Activated naive CD8-positive, alpha-beta T cell treated with anti-CD3 and anti-CD28 coated beads, Interleukin-2, amount 10 ng/mL, durations not matched to agents 7 days and 5 days (primary cell): ENCODE measurements at places on chromosomes 13 and 19.
A peak's percentile ranks its signal among the peaks of the same experiment; 100 is the strongest.

- DNase-seq = no peak
Observed at GRCh38 chr19:16073988-16074387, 2.3 kb upstream of the TPM4 start.

DNA sequence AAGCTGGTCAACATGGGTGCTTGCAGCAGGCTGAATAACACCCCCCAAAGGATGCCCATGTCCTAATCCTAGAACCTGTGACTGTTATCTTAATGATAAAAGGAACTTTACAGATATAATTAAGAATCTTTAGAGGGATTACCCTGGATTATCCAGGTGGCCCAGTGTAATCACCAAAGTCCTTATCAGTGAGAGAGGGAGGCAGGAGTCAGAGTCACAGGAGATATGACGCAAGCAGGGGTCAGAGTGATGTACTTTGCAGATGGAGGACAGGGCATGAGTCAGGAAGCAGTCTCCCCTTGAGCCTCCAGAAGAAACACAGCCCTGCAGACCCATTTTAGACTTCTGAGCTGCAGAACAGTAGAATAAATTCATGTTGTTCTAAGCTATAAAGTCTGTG lies 9.8 kb downstream of the ZNF606 start:
- DNase-seq = no peak

DNA sequence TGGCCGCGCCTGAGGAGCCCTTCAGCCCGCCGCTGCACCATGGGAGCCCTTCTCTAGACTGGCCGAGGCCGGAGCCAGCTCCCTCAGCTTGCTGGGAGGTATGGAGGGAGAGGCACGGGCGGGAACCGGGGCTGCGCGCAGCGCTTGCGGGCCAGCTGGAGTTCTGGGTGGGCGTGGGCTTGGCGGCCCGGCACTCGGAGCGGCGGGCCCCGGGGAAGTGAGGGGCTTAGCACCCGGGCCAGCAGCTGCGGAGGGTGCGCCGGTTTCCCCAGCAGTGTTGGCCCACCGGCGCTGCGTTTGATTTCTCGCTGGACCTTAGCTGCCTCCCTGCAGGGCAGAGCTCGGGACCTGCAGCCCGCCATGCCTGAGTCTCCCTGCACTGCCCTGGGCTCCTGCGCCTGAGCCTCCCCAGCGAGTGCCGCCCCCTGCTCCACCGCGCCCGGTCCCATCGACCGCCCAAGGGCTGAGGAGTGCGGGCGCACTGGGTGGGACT lies 1890.0 kb upstream of the PCDH20 start:
- DNase-seq = no peak

GRCh38 chr19:33406521-33407139 lies 33.1 kb downstream of the CEBPG start:
- peak; percentile 84 for DNase-seq

DNA sequence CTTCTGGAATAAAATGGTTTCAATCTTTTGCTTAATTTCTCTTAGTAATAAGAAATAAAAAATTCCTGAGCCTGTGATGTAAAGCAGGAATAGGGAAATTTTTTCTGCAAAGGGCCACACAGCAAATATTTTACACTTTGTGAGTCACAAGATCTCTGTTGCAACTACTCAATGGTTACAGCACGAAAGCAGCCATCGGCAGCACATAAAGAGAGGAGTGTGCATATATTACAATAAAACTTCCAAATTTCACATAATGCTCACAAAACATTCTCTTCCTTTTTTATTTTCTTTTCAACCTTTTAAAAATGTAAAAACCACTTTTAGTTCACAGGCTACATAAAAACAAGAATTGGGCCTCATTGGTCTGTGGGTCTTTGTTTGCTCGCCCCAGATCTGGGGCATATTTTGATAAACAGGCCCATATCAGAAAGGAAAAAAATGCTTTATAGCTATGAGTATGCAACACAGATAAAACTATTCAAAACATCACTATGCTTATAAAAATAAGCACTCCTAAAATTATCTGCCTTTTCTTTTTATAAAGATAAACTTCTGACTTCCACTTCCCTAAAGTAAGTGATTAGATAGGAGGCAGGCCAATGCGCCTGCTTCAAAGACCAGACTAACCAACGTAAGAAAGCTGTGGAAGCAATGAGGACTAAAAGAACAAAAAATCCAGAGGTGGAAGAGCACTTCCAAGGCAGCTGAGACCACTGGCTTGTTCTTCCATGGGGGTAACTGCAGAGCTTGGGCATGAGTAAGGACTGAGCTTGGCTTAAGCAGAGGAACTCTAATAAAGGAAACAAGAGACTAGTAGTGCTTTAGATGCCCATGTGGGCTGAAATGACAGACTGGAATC lies 26.5 kb downstream of the MYCBP2 start:
- no peak for DNase-seq

DNA sequence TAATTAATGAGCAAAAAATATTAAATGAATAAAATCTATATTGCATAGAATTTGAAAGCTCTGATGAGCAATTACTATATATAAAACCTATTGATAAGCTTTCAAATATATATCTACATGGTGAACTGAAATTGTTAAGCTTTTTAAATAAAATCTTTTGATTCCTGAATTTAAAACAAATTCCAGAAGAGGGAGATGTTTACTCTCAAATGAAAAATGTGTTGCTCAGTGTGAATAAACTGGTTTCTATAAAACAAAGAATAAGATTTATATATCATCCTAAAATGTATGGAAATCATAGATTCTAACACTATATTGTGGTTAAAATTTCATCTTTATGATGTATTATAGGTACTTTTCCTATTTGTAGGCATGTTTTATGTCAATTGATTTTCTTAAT lies 171.5 kb upstream of the SLITRK6 start:
- DNase-seq = no peak

DNA sequence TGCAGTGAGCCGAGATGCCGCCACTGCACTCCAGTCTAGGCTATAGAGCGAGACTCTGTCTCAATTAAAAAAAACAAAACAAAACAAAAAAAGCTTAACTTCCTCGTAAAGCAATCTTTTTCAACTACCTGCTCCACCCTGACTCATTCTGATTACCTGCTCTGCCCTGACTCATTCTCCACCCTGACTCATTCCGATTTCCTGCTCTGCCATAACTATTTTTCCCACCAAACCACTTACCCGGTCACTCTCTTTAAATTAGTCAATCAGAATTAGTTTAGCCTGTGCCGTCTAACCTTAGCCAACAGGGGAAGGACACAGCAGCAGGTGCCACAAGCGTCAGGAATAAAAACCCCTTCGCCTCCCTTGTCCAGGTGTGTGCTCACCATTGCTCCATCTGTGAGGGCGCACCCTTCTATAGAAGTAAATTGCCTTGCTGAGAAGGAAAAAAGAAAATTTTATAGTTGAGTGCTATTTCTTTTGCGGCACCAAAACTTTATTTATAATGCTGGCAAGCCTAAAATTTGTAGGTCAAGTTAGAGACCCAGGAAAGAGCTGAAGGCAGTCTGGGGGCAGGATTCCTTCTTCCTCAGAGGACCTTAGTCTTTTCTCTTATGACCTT lies 1.7 kb upstream of the IFT88 start:
- DNase-seq = no peak

DNA sequence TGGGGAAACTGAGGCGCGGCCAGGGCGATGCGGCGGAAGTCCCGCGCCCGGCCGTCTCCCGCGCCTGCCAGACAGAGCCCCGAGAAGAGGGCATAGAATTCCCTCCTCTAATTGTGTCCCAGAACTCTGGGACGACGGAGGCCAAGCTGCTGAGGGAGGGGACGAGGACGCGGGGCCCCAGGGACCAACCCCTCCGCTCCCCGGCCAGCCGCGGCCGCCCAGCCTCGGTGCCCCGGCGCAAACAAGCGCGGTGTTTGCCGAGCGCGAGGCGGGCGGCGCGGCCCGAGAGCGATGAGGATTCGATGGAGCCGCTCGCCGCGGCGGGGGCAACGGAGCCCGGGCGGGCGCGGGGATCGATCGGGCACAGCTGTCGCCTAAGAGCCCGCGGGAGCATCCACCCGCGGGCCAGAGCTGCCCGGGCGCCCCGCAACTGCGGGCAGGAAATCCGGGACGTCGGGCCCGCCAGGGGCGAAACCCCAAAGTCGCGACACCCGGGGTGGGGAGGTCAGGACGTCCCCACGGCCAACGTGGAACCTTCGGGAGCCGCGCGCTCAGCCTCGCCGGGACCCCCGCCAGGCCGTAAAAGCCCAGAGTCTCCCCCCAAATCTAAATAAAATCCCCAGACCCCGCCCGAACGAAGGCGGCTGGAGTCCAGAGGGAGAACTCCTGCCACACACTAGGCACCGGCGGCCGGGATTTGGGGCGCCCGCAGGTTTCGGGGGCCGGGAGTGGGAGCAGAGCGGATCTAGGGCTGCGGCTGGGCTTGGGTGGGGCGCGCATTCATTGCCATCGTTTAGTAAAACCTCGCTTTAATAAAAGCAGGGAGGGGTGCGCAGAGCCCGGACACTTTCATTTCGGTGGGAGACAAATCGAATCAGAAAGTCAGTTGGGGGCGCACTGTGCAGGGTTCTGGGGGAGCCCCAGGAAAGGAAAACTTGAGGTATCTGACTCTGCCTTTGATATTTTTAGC lies 3.6 kb upstream of the ONECUT3 start:
- no peak for DNase-seq

- DNase-seq = no peak
Observed at GRCh38 chr19:48926909-48927308, 6.6 kb upstream of the DHDH start.

- DNase-seq = peak; percentile 8
Observed at GRCh38 chr13:113794086-113794485, 35.1 kb downstream of the TMEM255B start.

DNA sequence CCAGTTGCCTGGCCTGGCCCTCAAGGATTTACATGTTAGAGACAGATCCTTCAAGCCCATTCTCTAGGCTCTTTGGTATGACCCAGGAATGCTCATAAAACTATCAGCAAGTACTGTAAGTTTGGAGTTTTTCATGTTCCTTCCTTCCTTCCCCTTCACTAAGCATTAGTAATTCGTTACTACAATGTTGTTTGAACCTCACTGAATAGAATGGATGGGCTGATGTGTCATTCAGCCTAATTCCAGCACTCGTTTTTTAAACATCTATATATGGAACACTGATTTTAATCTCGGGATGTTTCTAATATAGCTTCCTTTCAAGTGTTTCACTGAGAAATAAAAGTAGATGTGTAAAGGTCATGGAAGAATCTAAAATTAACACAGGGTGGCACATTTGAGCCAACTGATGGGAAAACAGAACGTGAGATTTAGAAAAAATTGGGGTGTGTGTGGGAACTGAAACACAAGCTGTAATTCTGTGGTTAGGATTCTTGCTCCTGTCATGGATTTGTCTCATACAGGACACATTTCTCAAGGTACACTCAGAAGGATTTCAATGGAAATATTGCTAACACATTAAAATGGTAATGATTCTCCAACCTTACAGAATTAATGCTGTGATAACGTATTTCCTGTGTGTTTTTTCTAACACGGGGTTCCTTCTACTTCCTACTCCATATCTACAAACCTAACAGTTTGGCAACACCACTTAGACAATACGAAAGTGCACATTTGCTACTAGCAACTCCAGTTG lies 93.4 kb downstream of the FLT1 start:
- no peak for DNase-seq

DNA sequence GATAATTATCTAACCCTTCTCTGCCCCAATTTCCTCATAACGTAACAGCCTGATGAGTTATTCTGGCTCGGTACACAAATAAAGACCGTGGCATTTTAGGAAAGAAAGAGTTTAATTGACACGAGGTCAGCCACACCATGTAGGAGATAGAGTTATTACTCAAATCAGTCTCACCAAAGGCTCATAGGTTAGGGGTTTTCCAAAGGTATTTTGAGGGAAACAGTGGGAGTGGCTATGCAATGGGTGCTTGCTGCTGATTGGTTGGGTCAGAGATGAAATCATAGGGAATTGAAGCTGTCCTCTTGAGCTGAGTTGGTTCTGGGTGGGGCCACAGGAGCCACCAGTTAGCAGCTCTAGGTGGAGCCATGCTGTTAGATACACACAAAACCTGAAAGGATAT lies 137.5 kb downstream of the FREM2 start:
- no peak for DNase-seq

DNA sequence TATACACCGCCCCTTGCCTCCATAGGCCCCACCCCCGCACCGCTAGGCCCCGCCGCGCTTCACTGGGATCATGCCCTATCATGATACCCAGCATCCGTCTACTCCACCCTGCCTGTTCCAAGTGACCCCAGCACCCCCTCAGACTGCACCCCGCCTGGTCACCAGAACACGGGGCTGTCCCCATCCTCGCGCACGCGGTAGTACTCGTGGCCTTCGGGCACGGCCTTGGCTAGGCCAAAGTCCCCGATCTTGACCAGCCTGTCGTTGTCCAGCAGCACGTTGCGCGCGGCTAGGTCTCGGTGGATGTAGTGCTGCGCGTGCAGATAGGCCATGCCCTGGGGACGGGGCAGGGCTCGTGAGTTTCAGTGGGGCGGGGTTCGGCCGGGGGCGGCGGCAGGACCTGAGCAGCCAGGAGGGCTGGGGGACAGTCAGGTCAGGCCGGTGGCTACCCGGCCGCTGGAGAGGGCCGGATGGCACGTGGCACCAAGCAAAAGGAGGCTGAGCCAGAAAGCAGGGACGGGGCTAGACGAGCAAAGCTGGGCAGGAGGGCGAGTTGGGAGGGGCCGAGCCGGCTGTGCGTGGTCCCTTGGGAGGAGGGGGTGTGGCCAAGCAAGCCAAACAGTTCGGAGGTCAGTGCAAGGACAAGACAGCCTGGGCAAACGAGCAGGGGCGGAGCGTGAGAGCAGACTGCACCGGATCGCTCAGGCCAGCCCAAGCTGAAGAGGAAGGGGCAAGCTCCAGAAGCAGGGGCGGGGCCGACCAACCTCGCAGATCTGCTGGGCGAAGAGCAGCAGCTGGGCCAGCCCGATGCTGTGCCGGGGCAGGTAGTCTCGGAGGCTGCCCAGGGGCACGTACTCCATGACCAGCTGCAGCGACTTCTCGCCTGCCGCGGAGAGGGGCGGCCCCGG lies 13.6 kb upstream of the ICAM3 start:
- no peak for DNase-seq
